Brain microvascular endothelial cell (primary cell): ENCODE measurements at places on chromosomes 5 and 9.

- no peak for DNase-seq
Observed at GRCh38 chr9:124663046-124663961, 107.8 kb downstream of the NR6A1 start.

GRCh38 chr5:34488984-34489383 is 167.1 kb upstream of the RAI14 start:
- DNase-seq: no peak

DNA sequence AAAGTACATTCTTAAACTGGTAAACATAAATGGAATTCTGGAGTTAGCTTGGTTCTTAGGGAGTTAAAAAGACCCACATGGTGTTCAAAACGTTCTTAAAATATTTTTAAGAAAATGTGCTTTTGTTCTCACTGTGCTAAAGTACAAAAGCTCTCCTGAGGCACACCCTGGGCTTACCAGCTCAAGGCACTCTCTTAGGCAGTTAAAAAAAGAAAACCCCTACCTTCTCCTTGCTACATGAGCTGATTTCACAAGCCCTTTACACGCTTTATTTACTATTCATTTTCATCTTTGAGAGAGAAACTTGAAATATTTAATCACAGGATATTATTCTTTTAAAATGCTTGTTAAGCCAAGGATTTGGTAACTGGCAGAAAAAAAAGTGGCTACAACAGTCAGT is 723.3 kb upstream of the GRAMD2B start:
- DNase-seq: no peak

GRCh38 chr5:101153526-101153925 is 250.4 kb upstream of the ST8SIA4 start:
- no peak for DNase-seq

DNA sequence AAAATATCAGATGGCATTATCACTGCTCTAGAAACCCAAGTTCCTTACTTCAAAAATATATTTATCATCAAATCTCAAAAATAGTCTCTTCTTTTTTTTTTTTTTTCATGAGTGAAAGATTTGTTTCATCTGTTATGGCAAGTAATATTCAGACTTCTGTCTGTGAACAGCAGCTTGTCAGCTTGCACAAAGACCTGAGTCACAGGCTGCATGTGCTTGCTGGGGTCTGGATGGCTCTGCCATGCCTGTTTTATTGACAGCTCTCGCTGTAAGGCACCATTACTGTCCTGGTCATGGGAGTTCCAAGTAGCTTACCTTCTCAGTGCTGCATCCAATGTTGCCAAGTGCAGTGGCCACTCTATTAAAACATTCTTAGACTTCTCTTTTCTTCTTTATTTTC is 456.4 kb downstream of the GADD45G start:
- no peak for DNase-seq

GRCh38 chr5:1728846-1729245 is 70.8 kb downstream of the MRPL36 start:
- DNase-seq: no peak

GRCh38 chr5:119406551-119407110 is 45.7 kb upstream of the HSD17B4 start:
- DNase-seq: no peak

- DNase-seq: no peak
Observed at GRCh38 chr5:157860898-157861890, 2.2 kb upstream of the CLINT1 start.

- DNase-seq: peak; percentile 34
Observed at GRCh38 chr5:151123897-151124751, 33.5 kb downstream of the ANXA6 start.

DNA sequence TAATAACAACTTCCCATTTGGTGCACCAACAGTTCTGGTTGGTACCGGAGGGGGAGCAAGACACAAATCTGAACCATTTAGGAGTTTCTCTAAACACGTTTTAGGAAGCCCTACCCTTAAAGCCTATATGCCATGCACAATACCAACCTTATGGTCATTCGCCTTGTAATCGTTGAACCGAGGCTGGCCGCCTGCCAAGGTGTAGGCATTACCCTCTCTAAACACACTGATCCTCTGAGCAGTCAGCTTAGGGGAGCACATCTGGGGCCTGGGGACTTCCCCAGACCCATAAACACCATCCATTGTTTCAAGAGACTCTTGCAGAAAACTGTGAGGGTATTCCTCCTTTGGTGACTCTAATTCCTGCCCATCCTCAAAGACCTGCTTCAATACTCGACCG is 328 bp downstream of the GRXCR2 start:
- no peak for DNase-seq

GRCh38 chr9:108802967-108803366 is 52.8 kb downstream of the ACTL7B start:
- no peak for DNase-seq

DNA sequence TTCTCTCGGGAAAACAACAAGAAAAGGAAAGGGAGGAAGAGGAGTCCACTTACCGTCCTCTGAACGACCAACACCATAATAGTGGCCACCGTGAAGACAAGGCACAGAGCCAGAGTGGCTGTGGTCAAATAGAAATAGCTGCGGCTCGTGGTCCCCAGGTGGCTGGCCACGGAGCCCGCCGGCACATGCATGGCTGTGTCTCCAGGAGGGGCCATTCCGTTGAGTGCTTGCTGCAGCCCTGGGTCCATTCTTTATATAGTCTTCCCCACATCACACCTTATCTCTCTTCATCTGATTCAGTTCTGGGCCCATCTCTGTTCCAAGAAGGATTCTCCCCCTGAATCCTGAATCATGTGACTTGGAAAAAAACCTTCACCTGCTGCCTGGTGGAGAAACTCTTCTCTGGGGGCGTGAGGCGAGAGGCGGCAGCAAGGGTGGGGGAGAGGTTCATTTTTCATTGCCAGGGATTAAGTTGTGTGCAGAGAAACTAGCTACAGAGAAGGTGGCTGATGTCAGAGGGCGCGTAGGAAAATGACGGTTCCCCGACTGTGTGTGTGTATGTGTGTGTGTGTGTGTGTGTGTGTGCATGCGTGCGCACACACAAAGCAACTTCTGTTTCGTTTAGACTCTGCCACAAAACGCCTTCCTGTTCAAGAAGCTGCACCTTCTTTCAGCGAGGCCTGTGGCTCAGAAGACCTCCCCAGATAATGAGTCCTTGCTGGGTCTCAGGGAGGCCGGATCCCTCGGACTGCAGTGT is at the start of gene TNFSF8:
Gene TNFSF8, minus strand, starts transcription at position 536 of the 757 bp plus-strand sequence. Its CDS starts 288 bp downstream, at position 248.
- no peak for DNase-seq

GRCh38 chr5:59554501-59554900 is 339.0 kb downstream of the PDE4D start:
- no peak for DNase-seq

- DNase-seq: no peak
Observed at GRCh38 chr5:100757618-100758017, 145.5 kb downstream of the ST8SIA4 start.

DNA sequence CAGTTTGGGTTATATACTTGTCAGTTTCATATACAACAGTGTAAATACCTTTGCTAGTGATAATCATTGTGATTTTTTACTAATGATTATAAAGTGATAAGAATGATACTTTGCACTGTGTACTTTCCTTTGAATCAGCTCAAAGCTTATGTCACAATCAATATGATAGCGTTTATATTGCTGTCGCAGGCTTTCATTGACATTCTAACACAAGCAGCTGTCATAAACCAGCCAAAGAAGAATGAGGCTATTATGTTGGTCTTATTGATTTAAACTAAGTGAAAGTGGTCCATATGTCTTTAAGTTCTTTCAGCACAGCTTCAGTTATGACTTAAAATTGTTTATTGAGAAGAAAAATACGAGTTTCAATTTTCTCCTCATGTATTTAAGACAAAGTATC is 272.7 kb upstream of the RGMB start:
- DNase-seq: no peak

- DNase-seq: peak; percentile 51
Observed at GRCh38 chr5:54443270-54443669, 12.2 kb upstream of the HSPB3 start.

DNA sequence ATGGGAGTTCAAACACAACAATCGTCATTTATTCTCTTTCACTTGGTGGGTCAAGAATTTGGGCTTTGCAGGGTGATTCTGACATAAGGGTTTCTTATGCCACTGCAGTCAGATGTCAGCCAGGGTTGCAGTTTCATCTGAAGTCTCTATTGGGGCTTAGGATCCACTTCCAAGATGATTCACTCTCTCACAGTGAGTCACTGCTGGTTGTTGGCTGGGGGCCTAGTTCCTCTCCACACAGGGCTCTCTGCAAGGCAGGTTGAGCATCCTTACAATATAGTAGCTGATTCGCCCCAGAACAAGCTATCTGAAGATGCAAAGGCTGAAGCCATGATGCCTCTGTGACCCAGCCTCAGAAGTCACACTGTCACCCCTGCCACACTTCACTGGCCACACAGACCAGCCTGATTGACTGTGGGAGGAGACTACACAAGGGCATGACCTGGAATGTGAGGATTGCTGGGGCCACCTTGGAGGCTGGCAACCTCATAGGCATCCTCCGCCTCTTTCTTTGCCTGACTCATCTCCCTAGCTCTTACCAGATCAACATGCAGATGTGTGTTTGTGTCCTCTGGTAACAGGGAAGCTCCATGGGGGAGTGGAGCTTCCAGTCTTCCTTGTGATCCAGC is 4.5 kb upstream of the CARD19 start:
- peak; percentile 93 for DNase-seq

DNA sequence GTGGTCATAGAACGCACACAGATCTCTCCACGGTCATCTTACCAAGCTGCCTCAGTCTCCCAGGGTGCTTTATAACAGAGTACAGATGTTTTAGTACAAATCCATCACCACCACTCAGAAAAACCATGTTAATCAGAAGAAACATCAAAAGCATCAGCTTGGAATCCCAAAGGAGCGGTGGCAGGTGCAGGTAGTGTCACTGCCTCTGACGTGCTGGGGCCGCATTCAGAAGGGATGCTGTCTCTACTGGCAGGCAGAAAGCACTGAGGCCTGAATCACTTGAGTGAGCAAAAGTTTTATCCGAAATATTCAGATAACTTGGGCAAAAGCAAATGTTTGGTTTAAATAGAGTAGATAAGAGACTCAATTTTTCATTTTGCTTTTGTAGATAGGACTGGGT is 448.4 kb upstream of the ZNF608 start:
- no peak for DNase-seq

GRCh38 chr5:171841984-171842776 is 56.6 kb downstream of the SMIM23 start:
- DNase-seq: no peak

DNA sequence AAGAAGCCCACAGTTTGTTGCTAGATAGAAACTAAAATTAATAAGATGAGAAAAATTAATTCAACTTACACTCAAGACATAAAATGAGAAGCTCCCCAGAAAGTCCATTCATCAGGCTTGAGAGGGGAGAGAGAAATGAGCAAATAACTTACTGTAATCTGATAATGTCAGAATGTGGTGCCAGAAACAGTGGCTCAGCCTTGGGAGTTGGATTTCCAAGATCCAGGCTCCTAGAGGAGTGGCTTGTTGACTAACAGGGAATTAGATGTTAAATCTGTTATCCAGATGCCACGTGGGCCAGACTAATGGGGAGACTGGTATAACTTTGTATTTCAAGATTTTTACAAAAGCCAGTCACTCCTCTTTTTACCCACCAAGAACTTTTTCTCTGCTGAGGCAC is 458.2 kb downstream of the GADD45G start:
- DNase-seq: no peak

DNA sequence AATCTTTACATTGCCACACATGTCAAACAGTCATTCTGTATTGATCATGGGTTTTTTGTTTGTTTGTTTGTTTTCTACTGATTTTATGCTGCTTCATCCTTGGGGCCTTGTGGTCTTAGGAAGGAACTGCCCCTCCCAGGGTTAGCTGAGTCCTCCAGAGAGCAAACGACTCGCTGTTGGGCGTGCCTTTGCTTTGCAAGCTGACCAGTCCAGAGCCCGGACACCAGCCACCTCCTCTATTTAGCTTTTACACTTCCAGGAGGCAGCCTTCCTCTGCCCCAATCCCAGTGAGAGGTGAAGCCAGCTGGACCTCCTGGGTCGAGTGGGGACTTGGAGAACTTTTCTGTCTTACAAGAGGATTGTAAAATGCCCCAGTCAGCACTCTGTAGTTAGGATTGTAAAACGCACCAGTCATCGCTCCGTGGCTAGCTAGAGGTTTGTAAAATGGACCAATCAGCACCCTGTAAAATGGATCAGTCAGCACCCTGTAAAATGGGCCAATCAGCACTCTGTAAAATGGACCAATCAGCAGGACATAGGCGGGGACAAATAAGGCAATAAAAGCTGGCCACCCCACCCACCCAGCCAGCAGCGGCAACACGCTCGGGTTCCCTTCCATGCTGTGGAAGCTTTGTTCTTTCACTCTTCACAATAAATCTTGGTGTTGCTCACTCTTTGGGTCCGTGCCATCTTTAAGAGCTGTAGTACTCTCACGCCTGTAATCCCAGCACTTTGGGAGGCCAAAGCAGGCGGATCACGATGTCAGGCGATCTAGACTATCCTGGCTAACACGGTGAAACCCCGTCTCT is 154.4 kb downstream of the ERCC6L2 start:
- no peak for DNase-seq

DNA sequence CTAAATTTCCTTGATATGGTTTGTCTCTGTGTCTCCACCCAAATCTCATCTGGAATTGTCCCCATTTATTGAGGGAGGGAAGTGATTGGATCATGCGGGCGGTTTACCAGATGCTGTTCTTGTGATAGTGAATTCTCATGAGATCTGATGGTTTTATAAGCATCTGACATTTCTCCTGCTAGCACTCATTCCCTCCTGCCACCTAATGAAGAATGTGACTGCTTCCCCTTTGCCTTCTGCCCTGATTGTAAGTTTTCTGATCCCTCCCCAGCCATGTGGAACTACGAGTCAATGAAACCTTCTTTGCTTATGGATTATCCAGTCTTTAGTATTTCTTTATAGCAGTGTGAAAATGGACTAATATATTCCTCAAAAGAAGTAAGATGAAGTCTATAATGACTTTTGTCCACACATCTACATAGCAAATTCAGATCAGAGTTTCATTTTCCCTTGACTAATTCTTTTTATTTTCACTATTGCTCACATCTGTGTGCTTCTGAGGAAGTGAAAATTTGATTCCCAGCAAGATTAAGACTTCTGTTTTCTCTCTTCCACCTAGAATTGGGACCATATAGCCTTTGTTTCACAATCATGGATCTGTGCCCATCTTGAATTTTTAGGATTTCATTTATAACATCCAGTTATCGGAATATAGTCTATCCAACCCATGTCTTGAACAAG is 393.5 kb downstream of the DMAC1 start:
- no peak for DNase-seq

DNA sequence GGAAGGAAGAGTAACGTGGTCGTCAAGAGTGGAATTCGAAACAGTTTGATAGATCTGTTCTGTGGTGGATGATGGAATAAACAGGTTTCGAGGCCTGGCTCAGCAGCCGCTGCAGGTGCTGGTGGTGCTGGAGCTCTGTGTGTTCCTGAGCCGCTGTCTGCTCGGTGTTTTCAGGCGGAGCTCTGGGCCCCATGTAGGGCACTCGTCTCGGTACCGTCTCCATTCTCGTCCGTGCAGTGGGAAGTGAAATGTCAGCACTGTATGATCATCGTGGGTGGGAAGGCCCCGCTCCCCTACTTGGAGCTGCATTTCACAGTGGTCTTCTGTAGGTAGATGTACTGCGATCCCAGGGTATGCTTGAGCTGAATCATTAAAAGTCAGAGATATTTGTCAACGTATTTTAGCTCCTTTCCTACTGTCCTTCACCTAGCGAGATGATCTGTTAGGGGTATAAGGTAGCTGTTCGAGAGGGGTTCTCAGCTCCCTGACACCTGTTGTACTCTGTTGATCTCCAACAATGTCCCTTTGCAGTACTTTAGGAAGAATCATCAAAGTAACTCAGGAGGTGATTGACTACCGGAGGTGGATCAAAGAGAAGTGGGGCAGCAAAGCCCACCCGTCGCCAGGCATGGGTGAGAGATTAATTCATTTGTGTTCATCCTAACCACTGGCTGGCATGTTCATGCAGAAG is 35.9 kb downstream of the TENT4A start:
- no peak for DNase-seq
